ENCODE measurements at places on chromosomes 3 and 15. TPM values are rescaled to one million over a fixed set of nuclear protein-coding genes. Genes with fewer than 3 reads are reported as not detected.

The NAA50 gene
- total RNA-seq, result 75.7 TPM

The OXTR gene
- 2.3 TPM for total RNA-seq

The THBS1 gene
- 270 TPM for total RNA-seq

The CPN2 gene
- not detected for total RNA-seq

The GUCA1C gene
- not detected for total RNA-seq

The ILDR1 gene
- total RNA-seq, result not detected
